ENCODE measurements at places on chromosomes 16 and 17.

DNA sequence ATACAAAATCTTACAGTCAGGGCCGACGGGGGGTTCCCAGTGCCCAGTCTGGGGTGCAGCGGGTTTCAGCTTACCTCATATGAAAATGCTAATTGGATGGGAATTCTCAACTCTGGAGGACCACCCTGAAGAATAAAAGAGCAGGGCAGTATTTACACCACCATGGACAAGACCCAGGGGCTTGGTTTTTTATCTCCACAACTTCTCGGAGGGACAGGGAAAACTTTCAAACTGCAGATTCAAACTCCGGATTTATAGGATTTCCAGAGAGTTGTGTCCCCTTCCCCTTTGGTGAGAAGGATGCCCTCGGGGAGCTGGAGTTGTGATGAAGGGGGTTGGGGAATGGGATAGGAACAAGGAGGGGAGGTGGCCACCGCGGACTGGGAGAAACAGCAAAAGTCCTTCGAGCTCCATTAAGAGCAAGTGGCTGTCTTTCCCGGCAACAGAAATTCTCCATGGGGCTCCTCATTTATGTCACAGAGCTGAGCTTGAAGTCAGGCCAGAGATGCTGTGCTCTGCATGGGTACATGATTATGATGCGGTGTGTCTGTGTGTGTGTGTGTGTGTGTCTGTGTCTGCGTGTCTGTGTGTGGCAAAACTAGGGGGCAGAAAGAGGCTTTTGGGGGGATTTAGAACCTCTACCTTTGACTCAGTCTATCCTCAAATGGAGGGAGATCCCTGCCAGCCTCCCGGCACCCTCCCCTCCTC, 15.7 kb downstream of the FOXL1 start:
- no peak for DNase-seq

DNA sequence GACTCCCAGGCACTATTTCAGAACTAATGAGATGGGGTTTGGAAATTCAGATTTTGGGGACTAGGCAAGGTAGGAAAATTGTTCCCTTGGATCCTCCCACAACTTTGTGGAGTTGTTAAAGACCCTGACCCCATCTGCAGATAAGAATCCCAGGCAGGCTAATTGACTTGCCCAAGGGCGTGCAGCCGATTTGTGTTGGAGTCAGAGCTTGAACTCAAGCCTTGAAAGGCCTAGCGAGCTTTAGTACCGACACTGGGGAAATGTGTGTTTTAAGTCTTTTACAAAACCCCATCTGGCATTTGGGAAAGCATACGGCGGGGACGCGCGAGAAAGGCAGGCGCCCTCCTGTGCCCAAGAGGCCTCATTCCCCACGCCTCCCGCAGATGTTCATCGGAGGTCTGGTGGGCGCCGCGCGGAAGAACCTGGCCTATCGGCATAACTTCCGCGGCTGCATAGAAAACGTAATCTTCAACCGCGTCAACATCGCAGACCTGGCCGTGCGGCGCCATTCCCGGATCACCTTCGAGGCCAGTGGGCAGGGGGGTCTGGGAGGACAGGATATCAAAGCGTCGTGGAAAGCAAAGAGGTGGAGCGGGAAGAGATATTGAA, 4.3 kb downstream of the CNTNAP1 start:
- DNase-seq: no peak

GRCh38 chr17:20009302-20010098, at the start of gene SPECC1:
Gene SPECC1 (plus strand): TSS chr17:20009359. CDS start chr17:20096652, 87,293 bp downstream.
- DNase-seq: no peak

- no peak for DNase-seq
Measured at GRCh38 chr16:23852794-23853562, 17.2 kb downstream of the PRKCB start.

DNA sequence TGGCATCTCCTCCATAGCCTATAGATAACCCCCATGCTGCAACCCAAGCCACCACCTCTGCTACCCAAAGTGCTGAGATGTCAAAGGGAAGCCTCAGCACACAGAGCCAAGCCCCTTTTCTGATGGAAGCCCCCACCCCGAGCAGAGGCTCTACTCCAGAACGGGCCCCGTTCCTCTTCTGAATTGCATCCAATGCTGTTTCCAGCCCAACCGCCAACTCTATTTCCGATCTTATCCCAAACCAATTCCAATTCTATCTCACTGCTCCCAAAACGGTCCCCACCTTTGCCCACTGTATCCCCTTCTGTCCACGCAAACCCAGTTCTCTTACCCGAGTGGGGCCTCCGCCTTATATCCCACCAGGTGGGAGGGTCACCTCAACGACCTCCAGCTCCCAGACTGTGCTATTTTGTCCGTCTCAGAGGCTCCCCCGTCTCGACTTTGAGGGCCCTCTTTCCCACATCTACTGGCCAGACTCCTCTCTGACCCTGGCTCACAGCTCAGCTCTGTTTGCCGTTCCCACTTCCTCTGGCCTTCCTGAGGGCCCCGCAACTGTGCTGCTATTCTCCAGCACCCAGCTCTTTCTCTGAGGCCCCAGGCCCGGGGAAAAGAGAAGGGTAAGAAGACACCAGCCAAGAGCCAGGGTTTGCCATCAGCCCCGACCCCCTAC, 487 bp downstream of the SRL start:
- DNase-seq: no peak

DNA sequence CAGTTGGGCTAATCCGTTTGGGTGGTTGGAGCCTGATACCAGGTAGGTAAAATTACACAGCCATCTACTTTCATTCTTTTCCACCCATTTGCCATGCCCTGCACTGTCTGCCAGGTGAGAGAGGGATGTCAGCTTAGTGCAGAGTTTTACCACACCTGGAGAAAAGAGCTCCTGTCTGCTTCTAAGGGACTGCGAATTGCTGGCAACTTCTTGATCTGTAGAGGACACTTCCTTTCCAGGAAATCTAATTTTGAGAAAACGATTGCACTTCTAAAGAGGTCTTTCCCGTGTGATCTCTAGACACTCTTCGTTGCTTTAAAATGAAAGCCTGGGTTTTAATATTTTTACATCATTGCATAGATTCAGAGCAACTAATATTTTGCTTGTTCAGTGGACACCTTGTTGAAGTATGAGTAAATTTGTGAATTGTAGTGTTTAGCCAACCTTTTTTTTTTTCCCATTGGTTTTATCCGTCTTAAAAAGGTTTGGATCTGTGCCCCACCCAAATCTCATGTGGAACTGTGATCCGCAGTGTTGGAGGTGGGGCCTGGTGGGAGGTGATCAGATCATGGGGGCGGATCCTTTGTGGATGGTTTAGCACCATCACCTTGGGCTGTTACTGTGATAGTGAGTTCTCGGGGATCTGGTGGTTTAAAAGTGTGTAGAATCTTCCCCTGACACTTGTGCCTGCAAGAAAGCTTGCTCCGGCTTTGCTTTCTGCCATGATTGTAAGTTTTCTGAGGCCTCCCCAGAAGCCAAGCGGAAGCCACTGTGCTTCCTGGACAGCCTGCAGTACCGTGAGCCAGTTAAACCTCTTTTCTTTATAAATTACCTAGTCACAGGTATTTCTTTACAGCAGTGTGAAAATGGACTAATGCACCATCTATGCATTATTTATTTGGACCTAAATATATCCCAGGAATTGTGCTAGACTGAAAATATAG, 104.6 kb downstream of the PRKCA start:
- no peak for DNase-seq

DNA sequence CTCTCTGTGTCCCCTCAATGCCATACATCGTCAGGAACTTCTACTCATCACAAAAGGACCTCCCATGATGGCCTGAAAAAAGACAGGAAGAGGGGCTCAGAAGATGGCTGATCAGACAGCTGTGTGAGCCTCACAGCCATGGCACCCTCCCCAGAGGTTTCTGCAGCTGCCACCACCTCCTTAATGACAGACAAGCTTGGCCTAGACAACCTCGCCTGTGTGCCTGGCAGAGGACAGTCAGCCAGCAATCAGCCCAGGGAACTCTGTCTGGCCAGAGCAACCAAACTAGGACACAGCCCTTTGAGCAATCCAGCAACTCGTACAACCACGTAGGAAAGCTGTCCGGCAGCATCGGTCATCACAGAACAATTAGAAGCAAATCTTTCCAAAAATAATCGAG, 54.2 kb upstream of the MED9 start:
- DNase-seq: no peak

DNA sequence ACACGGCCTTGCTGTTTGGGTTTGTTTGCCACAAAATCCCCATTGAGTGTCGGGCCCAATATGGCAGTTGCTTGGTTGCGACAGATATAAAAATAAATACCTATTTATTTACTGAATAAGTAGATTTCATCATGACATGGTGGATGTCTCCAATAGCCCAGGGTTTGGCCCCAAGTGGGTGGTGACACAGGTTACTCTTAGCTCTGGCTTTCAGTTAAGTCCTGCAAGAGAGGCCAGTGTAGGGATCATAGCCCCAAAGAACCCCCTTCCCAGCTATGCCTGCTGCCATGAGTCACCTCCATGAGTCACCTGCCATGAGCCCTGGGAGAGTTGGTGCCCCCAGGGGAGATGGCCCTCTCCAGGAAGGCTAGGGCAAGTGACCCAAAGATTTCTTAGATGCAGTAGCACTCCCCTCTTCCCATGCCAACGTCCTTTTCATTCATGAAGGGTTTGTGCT, 78.7 kb upstream of the LGALS9 start:
- DNase-seq: no peak

- no peak for DNase-seq
Measured at GRCh38 chr17:4135489-4135888, 7.3 kb downstream of the ZZEF1 start.

DNA sequence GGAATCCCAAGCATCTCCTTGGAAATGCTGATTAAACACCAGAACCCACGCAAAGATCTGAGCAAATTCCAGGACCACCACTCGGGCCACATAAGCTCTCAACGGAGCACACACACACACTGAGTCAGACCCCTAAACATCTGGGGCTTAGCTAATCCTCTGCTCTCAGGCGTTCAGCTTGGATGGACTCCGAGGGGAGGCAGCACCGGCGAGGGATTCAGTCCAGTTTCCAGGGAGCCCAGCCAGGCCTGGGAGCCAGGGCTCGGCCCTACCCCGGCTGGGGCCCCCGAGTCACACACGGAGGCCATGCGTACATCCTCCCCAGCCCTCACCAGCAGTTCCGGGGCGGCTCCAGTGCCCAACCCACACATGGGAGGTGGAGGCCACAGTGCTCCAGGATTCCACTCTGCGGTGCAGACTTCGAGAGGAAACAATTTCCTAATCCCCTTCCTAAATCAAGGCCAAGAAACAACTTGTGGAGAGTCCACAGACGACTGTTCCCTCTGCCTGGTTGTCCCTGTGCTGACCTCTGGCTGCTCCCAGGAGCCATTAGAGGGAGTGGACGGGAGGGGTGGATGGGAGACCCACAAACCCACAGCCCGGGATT, 70.5 kb downstream of the GAS7 start:
- DNase-seq: peak; percentile 37

Data from hypothalamus (tissue), 51 donors.